ENCODE measurements at places on chromosomes 16 and 17.

DNA sequence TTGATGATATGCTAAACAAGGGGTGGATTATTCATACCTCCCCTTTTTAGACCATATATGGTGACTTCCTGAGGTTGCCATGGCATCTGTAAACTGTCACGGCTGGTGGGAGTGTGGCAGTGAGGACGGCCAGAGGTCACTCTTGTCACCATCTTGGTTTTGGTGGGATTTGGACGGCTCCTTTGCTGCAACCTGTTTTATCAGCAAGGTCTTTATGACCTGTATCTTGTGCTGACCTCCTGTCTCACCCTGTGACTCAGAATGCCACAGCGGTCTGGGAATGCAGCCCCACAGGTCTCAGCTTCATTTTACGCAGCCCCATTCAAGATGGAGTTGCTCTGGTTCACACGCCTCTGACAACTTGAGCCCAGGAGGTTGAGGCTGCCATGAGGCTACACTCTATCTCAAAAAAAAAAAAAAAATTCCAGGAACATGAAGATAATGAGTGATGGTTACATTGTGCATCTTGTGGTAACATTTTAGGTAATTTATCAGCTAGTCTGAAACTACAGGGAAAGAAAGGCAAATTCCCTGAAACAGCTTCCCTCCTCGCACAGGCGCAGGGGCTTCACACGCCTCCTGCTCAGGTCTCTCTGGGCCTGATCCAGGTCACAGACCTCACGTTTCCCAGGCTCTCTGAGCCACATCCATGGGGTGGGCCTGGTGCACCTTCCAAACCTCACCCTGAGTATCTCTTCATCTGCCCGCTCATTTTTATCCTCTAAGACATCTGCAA is 15.3 kb upstream of the UBE2I start:
- no peak for DNase-seq

DNA sequence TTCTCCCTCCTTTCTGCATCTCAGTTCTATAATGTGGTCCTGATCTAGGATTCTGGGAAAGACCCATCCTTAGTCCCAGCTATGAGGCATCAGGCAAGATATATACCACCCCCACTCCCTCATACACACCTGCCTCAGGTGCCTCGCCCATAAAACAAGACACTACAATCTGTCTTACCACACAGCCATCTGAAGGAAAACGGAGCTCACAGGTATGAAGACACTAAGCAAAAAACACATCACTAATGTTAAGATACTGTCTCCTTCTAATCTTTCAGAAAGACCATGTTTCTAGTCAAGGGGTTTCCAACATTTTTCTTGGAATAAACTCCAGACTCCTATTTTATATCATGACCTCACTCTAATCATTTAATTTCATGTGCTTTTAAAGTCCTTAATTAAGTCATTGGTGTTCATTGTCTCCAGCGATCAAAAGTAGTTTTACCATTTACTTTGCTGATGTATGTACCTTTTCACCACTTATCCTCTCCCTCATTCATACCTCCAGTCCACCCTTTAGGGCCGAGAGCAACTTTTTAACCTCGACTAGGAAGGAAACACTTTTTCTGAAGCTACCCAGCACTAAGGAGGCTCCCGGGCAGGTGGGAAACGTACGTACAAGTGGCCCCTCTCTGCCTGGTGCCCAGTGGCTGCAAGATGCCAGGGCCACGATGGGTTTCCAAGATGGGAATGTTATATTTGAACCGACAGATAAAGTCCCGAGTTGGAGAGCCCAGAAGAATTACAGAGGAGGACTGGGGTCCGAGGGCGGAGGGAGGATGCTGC is 979 bp downstream of the MAP3K14 start:
- DNase-seq, result no peak

GRCh38 chr17:50263331-50264262 is 10.7 kb upstream of the TMEM92 start:
- no peak for DNase-seq

- DNase-seq, result no peak
Observed at GRCh38 chr17:15273141-15273793, 8.1 kb upstream of the PMP22 start.

- DNase-seq, result no peak
Observed at GRCh38 chr16:23827057-23827456, 8.7 kb upstream of the PRKCB start.

DNA sequence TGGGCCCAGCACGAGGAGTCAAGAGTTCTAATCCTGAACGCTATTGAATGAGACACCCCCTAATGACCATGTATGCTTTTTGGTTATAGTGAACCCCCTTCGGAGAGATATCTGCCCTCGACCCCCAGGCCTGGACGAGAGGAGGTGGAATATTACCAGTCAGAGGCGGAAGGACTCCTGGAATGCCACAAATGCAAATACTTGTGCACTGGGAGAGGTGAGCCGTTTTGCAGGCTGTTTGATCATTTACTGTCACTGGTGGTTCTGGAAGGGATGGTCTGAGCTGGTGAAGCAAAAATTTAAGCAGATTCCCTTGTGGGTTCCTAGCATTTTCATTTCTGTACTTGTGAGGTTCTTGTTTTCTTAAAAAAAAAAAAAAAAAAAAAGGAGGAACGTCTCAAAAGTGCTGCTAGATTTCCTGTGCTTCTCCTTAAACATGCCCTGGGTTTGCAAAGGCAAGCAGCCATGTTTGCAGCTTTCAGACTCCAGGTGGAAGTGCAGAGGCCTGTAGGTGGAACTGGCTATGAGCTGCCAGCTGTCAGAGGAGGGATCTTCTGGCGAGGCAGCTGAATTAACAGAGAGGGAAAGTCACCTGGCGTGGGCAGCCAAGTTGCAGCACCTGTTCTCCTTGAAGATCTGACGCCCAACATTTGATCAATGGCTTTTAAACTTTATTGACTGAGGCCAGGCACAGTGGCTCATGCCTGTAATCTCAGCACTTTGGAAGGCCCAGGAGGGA is 3.5 kb downstream of the MARVELD3 start:
- DNase-seq, result no peak

DNA sequence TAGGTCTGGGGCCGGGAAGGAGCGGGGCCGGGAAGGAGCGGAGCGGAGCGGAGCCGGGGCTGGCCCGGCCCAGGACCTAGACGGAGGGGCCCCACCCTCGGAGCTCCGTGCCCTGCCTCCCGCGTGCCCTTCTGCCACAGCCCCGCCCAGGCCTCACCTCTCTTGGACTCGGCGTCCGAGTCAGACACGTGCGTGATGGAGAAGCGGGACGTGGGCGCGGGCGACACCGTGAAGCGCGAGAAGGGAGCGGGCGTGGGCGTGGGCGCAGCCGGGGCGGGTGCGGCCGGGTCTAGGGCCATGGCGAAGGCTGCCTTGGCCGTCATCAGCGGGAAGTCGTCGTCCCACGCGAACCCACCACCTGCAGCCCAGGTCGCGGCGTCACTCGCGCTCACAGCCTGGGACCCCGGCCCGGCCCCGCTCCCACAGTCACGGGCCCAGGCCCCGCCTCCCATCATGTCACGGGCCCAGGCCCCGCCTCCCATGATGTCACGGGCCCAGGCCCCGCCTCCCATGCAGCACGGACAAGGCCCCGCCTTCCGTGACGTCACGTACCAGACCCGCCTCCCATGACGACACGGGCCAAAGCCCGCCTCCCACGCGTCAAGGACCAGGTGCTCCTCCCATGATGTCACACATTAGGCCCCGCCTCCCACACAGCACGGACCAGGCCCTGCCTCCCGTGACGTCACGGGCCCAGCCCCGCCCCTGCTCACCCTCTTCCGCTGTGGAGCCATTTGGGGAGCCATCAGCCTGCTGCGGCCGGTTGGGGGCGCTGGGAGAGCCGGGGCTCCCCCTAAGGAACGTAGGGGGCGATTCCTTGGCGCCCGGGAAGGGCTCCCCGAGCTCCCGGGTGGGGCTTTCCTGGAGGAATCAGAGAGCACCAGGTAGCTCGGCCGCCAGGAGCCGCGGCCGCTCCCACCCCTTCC is 45.8 kb upstream of the PVALEF start:
- DNase-seq, result peak; percentile 68

DNA sequence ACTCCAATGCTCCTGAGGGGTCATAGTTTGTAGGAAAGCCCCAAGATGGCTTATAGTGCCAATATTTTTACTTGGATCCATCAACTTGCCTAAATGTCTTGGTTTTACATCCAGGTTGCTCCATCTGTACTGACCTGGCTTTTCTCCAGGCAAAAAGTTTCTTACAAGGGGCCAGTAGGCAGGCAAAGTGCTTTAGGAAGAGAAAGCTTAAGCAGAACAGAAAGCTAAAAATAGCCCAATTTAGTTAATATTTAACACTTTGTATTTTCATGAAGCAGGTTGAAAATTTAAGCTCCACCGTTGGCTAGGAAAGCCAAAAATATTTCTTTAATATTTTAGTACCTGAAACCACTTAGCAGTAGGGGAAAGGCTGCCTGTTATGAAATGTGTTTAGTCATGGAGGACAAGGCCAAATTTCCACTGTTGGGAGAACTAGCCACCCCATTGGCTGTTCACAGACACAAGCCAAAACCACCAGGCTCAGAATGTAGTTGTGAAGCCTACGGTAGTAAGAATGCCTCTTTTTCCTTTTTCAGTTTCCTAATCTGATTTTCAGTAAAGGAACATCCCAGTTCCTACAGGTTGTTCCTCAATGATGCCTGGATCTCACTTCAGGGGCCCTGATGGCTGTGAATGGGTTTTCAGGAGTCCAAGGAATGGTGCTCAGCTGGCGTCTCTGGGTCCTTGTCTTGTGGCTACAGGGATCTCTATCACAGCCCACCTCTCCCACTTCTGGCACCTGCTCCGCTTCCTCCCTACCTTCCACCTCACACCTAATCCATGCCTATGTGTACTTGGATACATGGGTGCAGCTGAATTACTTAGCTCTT is 324.8 kb downstream of the PMP22 start:
- DNase-seq, result no peak

GRCh38 chr16:7111265-7111664 is 221.4 kb upstream of the RBFOX1 start:
- DNase-seq, result no peak
